ENCODE measurements at places on chromosomes 1 and 21. TPM values are rescaled to one million over a fixed set of nuclear protein-coding genes. Genes with fewer than 3 reads are reported as not detected.

The S100A9 gene
- total RNA-seq = not detected

The PRDM16 gene
- not detected for total RNA-seq

The FCRL2 gene
- total RNA-seq = not detected

The LRRC71 gene
- not detected for total RNA-seq

The ADGRL4 gene
- not detected for total RNA-seq

The SPATA21 gene
- not detected for total RNA-seq

The PRAMEF13 gene
- not detected for total RNA-seq

The TDRD10 gene
- total RNA-seq = not detected

The TMEM51 gene
- total RNA-seq = 16.6 TPM

The ZC3H12A gene
- 4.2 TPM for total RNA-seq

The CNR2 gene
- total RNA-seq = 0.03 TPM

The CYB5RL gene
- 3.8 TPM for total RNA-seq

The SYTL1 gene
- total RNA-seq = 39.3 TPM

The RNU1-1 gene
- not detected for total RNA-seq

The TNFRSF18 gene
- not detected for total RNA-seq

The ATP13A2 gene
- 30.2 TPM for total RNA-seq

The SLC2A5 gene
- total RNA-seq = not detected

The LCE2C gene
- not detected for total RNA-seq

The GNAT2 gene
- not detected for total RNA-seq

The UMODL1 gene
- total RNA-seq = not detected

The ITPKB gene
- total RNA-seq = 0.07 TPM
